ENCODE measurements at places on chromosomes 13 and 19.

DNA sequence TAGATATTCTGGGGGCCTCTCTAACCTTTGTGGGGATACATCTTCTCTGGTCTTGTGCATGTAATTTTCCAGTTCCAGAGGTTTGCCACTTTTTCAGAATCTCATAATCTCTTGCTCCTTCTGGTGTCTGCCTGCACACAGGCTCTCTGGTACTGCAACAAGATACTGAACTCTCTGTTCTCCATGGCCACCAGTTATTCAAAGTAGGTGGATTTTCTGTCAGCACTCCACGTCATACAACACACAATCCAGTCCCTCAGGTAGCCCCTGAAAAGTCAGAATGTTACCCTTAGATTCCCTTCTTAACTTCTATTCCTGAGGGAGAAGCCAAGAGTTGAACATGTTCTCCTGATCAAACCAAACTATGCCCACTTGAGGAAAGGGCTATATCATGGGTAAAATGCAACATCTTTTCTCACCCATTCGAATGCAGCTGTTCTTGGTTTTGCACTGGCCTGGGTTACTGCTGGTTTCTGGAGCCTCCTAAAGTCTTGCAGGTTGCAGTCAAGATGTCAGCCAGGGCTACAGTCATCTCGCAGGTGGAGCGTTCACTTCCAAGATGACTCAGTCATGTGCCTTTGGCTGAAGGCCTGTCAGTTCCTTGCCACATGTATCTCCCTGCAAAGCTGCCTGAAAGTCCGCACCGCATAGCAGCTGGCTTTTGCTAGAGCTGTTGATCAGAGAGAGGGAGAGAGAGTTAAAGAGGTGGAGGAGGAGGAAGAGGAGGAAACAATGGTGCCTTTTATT, 57.7 kb upstream of the TUBA3C start:
- DNase-seq, result no peak

- DNase-seq, result no peak
Measured at GRCh38 chr13:40755082-40755700, 15.8 kb downstream of the MRPS31 start.

DNA sequence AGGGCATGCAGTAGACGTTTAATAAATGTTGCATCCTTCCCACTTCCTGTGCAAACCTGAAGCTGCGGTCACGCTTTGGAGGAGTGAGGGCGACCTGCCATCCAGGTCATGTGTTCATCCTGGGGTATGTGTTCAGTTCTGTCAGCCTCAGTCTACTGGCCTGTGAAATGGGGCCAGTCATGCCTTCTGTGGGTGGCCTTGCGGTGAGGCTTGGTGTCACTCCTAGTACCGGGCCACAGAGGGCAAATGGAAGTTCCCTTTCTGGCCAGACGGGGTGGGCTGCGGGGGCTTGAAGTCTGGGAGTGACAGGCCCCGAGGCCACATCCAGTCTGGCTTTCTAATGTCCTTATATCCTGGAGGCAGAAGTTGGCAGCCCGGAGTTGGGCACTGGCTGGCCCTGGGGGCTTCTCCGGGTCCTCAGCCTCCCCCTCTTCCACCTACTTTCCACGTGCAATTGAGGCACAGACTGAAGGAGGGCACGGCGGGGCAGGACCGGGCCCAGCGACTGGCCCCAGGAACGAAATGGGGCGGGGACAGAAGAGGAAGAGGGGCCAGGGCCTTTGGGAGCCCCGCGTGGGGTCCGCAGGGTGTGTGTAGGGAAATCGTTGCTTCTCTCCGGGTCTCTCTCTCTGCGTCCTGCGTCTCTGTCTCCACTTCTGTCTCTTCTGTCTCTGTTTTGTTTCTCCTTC, 11.1 kb downstream of the PDE4A start:
- DNase-seq, result no peak

DNA sequence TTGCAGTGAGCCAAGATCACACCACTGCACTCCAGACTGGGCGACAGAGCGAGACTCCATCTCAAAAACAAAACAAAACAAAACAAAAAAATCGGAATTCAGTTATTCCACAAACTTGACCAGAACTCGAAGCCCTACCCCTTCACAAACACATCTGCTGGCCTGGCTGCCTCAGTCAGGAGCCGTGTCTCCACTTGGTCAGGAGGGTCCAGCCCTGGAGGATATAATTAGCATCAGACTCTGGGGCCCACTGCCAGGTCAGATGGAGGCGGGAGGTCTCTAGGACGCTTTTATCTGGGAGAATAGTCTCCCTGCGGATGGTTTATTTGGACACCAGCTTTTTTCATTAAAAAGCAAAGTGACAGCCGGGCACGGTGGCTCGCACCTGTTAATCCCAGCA, 8.0 kb downstream of the ELL start:
- no peak for DNase-seq

DNA sequence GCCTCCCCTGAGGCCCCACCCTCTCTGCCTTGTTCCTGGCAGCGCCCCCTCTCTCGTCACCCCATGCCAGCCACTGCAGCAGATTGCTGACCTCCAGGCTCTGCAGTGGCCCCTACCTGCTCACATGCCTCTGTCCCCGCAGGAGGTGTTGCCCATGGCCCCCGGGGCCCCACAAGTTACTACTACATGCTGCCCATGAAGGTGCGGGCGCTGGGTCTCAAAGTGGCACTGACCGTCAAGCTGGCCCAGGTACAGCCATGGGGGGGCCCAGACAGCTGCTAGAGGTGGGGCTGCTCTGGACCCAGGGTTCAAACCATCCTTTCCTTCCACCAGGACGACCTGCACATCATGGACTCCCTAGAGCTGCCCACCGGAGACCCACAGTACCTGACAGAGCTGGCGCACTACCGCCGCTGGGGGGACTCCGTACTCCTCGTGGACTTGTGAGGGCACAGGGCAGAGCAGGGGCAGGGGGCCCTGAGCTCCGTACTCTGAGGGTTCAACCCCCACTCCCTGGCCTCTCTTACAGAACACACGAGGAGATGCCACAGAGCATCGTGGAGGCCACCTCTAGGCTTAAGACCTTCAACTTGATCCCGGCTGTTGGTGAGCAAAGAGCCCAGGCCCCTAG, 6.2 kb downstream of the MRPL4 start:
- DNase-seq, result no peak

DNA sequence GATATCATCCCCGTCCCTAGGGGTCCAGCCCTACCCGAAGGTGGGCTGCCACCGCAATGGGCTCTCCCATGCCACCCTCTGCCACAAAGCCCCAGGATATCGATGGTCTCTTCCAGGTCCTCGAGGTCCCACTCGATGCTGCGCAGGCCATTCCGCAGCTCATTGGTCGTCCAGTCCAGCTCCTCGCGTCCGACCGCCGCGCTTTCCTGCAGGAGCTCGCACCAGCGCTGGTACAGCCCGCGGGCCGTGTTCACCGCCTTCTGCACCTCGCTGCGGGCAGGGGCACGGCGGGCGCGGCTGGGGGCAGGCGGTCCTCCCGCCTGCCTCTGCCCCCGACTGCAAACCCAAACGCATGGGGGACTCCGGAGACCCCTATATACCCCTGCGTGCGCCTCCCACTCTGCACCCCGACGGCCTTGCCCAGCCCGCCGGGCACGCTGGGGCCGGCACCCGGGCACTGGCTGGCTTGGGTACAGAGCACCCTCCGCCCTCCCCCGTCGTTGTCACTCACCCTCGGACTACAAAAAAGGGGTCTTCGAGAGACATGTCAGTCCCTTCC, 468 bp downstream of the STX10 start:
- DNase-seq, result no peak

DNA sequence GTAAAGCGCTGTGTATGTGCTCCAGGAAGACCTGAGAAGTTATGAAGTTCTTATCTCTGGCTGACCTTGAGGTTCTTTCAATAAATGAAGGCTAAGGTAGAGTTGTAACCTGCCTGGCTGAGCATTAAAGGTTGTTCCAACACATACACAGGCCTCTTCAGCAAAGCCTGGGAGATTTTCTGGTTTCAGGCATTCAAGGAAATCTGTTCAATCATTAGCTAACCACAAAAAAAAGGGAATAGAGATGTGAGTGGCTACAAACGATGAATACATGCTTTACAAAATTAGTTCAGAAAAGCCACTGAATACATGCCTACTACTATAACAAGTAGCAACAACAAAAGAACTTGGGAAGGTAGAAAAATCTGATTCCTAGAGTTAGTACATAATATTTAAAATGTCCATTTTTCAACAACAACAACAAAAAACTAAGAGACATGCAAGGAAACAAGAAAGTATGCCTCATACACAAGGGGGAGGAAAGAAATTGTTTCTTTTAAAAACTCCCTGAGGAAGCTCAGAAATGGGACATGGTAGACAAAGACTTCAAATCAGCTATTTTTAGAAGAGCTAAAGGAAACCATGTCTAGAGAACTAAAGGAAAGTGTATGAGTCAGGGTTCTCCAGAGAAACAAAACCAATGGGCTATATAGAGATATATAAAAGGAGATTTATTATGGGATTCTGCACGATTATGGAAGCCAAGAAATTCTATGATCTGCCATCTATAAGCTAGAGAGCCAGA, 191.5 kb upstream of the IPO5 start:
- DNase-seq, result no peak

GRCh38 chr19:45130888-45131615, 29.7 kb downstream of the NKPD1 start:
- DNase-seq, result no peak

GRCh38 chr19:36149673-36150406, 2.4 kb downstream of the COX7A1 start:
- DNase-seq, result no peak

GRCh38 chr13:22357132-22357531, 686.3 kb downstream of the FGF9 start:
- DNase-seq, result no peak

- DNase-seq, result no peak
Measured at GRCh38 chr13:59671881-59672280, 491.8 kb downstream of the DIAPH3 start.

- no peak for DNase-seq
Measured at GRCh38 chr13:80510686-80511085, 169.8 kb upstream of the SPRY2 start.

Data from KG1 (cell line).